ENCODE measurements at places on chromosomes 1 and 21.

DNA sequence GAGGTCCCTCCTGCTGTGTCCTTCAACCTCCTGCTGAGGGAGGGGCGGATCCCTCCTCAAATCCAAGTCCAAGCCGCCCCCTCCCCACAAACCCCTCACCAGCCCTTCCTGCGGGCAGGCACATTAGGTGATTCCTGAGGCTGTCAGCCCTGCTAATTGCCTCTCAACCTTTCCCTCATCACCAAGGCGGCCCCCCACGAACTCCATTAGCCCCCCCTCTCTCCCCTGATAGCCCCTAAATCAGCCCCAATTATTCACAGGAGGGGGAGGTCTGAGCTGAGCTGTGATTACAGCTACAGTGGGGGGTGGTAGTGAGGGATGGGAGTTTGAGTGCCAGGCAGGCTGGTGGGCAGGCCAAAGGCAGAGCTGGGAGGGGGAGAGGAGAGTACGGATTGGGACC lies 5.8 kb upstream of the PEAR1 start:
- DNase-seq = no peak

GRCh38 chr1:237171454-237172117 lies 129.6 kb downstream of the RYR2 start:
- DNase-seq = no peak

GRCh38 chr1:210428696-210429095 lies 100.0 kb downstream of the HHAT start:
- DNase-seq = no peak

- DNase-seq = peak; percentile 91
Observed at GRCh38 chr1:154386643-154387352, 18.3 kb upstream of the IL6R start.

- DNase-seq = no peak
Observed at GRCh38 chr1:97632075-97632474, 288.8 kb downstream of the DPYD start.

GRCh38 chr1:77282187-77282865 lies 507 bp downstream of the AK5 start:
- no peak for DNase-seq

DNA sequence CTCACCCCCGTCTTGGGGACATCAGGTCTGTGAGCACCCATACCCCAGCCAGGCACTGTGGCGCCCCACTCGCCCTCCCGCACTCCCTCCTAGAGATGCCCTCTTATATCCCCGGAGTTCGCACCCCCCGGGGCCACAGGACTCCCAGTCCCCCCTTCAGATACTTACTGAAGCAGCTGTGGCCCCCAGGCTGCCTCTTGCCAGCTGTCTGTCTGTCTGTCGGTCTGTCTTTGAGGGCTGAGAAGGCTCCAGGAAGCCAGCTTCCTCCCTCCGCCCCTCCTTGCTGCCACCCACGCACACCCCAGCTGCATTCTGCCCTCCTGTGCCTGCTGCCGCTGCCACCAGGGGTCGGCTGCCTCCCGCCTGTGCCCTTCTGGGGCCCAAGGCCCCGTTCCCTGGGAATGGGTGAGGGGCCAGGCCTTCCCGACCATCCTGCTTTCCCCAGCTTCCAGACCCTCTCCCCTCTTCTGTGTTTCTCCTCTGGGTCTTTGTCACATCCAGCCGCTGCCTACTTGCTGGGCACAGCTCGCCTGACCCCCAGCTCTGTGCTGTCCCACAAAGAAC lies at the start of gene PTPN7:
TSS of gene PTPN7 (minus strand) at position 226 of the 564 bp plus-strand sequence. CDS start 1,200 bp downstream, outside the sequence.
- DNase-seq = peak; percentile 83

DNA sequence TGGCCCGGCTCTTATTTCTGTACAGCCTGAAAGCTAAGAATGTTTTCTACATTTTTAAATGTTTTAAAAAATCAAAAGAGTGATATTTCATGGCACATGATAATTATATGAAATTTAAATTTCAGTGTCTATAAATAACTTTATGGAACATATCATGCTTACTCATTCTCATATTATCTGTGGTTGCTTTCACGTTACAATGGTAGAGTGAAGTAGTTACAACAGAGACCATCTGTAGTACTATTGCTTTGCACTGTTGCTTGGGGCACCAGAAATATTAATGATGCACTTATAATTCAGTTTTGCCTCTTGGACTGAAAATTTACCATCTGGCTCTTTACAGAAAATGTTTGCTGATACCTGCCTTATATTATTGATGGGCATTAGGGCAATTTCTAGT lies 481.6 kb downstream of the PLPP3 start:
- no peak for DNase-seq

DNA sequence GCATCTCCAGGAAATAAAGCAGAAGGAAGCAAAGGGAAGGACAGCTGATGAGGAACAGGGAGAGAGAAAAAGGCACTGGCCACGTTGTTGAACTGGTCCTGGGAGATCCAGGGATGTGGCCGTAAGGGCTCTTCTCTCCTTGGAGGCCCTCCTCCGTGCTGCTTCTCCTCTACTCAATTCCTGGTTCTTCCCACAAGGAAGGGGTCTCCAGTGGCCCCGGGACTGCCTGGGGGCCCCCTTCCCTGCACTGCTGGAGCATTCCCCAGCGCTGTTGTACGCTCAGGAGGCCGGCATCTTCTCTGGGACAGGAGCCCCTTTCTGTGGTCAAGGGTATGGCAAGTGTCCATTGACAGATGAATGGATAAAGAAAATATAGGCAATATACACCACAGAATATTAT lies 88.5 kb upstream of the TLR5 start:
- DNase-seq = no peak

DNA sequence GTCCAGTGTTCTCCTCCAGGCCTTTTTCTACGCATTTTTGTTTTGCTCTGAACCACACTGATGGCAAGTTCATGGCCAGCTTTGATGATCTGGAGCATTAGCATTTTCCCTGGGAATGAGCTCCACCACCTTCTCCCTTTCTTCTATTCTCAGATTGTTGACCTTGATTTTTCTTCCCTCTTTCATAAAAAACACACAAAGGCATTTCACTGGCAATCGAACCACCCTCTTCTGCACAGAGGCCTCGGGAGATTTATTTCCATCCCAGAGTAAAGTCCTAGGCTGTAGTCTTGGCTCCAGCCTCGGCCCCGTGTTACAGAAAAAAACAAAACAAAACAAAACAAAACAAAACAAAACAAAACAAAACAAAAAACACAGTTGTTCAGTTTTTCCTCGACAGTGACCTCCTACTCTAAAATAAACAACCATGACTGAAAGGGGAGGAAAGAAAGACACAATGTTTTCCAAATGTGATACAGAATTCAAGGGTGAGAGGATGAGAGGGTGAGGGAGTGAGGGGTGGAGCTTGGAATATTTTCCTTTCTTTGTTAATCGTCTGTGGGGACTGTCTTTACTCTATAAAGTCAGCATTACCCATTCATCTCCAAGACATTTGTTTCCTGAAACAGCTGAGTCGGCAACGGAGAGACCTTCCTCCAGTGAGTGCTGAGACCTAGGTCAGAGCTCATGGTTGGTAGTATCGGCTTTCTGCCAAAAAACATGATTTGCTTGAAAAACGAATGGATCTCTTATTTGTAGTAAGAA lies 29.8 kb upstream of the RNF186 start:
- DNase-seq = no peak

DNA sequence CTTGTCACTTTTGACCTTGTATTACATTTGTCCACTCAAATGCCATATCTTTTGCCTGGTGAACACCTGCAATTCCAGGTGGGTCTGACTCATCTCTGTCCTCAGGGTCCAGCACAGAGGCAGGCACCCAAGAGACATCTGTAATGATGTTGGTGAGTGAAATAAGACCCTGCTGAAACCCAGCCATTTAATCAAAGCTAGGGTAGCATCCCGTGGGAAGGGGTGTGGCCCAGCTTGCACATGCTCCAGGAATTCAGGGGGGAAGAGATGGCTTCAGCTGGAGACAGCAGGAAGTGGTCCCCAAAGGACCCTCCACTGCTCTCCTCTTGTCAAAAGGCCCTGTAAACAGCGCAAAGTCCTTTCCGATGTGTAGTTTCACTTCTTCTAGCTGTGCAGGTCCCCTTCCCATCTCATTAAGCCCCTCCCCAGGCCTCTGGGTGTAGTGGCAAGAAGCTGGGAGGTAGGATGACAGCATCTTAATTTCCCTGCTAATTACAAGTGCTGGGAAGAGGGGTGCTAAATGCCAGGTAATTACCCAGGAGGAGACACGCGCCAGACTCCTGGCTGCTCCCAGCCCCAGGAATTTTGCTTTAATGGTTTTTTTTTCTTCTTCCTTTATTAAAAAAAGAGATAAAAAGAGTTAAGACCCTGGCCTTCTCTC lies 54.4 kb upstream of the TRABD2B start:
- DNase-seq = no peak

GRCh38 chr1:207832796-207833195 lies 78.1 kb downstream of the CD34 start:
- DNase-seq = no peak

GRCh38 chr1:228940926-228941325 lies 205.6 kb downstream of the RHOU start:
- DNase-seq = no peak

- no peak for DNase-seq
Observed at GRCh38 chr1:77468949-77469710, 187.3 kb downstream of the AK5 start.

GRCh38 chr1:162977944-162978568 lies 91.1 kb upstream of the RGS4 start:
- DNase-seq = no peak

Measured in stimulated activated naive CD8-positive, alpha-beta T cell treated with anti-CD3 and anti-CD28 coated beads, Interleukin-15, amount 100 ng/mL, for 72 hours (primary cell).